ENCODE measurements at places on chromosomes 12 and 14. TPM values are rescaled to one million over a fixed set of nuclear protein-coding genes. Genes with fewer than 3 reads are reported as not detected.

DNA sequence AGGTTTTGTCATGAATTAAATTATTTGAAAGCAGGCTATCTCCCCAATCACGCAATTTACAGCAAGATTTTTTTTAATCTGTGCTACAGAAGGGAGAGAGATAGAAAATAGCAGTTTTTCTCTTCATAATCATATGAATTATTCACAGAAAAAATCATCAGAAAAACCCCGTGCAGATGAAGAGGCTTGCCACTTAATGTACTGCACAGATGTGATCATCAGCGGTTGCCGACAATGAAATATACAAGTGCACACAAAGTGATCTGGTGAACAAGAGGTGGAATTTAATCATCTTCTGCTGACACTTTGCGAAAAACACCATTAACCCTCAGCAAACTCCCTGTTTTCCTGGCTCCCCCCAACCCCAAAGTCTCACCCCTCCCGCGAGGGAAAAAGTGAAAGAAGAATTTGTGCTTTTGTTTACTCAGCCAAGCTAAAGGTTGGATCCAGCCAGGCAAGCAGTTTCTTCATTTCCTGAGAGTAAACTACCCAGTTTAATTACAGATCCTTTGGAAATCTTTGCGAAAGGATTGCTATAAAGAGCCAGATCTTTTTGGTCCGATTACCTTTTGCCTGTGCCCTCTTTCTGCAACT lies 3.1 kb upstream of the LMO3 start:
- no peak for DNase-seq

Gene TROAP
- 5.6 TPM for total RNA-seq

Gene LUM
- total RNA-seq, result 934 TPM

Gene NFATC4
- 33.7 TPM for total RNA-seq

Gene SLC17A8
- total RNA-seq, result not detected

Gene ANO4
- total RNA-seq, result 0.20 TPM

Gene COX8C
- not detected for total RNA-seq

All from skin of body (tissue), 3 donors.